ENCODE measurements at places on chromosomes 5 and 9.

DNA sequence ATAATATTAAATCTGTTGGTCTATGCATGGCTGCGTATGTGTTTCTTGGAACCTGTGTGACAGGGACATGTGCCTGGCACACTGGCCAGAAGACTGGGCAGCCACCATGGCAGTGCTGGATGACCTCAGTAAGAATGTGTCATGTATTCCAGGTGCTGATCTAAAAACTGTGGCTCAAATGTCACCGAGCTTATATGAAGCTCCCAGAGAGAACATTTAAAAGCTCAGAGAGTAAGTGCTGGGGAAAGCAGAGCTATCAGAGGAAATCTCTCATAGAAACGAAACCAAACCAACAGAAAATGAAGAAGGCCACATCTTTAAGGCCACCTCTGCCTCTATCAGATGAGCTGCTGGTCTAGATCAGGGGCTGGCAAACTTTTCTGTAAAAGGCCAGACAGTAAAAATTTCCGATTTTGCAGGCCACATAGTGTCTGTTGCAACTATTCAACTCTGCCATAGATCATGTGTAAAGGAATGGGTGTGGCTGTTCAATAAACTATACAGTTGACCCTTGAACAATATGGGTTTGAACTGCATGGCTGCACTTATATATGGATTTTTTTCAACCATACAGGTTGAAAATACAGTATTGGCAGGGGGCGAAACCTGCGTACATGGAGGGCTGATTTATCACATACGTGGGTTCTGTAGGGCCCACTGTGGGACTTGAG is 31.8 kb downstream of the TSTD2 start:
- no peak for DNase-seq

DNA sequence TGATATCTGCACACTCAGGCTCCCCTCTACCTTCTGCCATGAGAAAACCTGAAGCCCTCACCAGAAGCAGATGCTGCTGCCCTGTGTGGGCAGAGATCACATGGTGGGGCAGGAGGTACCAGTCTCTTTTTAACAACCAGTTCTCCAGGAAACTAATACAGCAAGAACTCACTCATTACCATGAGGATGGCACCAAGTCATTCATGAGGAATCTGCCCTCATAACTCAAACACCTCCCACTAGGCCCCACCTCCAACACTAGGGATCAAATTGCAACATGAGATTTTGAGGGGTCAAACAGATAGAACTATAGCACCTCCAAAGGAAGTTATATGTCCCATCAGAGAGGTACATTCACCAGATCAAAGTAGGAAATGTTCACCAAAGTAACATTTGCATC is 136.3 kb upstream of the SHB start:
- DNase-seq = no peak

DNA sequence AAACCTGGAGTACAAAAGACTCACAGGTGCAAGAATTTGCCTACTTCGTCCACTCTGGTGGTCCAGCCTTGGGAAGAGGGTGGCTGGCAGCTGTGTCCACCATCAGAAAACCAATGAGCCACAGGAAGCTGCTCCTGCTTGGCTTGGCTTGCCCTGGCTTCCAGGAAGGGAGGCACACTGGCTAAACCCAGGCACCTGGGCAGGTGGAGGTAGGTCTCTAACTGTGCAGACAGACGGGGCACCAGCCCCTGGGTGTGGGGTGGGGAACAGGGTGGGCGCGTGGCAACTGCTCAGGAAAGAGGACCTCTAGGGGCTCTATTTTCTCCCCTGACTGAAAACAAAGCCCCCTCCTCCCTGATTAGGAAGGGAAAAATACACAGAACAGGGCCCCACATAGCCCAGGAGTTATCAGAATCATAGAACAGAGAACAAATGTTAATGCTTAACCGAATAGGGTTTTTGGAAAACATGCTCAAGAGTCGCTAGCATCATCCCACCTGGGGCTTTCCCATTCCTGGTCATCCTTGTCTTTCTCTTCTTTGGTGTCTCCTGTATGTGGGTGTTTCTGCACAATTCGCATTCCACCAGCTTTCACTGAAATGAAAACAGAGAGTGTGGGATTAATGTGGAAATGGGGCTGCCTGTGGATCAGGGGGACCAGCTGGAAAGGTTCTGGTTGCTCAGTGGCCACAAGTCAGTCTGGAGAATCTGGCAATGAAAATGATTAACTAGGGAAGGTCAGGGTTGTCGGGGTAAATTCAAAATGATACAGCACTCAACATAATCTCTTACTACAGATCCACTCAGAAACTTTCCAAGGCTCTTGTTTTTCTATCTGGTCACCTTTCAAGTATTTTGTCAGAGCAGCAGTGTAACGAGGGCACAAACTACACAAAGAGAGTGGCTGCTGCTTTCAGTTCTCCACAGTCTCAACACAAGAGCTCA is 13.1 kb downstream of the DAP start:
- no peak for DNase-seq

DNA sequence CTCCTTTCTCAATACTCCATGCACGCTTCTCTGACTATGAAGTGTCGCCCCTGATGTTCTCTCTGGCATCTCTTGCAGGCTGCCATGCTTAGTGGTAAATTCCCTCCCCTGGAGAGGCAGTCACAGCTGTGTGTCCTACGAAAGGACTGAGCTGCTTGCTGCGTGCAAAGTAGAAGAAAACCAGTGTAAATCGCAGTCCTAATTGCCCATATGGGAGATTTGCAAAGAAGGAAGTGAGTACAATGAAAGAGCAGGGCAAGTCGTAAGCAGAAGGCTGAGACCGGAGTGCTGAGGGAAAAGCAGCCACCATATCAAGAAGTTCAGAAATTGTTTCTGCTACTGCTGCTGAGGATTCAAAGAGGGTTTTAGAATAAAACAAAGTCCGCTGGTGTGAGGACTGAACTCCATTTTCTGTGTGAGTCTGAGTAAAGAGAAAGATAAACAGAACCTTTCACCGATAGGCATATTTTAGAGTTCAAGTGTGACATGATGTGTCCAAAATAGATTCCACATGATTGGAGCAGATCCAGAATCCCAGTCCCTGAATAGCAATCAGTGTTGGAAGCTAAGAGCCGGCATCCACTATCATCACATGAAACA is 507.8 kb upstream of the MPDZ start:
- peak; percentile 35 for DNase-seq

DNA sequence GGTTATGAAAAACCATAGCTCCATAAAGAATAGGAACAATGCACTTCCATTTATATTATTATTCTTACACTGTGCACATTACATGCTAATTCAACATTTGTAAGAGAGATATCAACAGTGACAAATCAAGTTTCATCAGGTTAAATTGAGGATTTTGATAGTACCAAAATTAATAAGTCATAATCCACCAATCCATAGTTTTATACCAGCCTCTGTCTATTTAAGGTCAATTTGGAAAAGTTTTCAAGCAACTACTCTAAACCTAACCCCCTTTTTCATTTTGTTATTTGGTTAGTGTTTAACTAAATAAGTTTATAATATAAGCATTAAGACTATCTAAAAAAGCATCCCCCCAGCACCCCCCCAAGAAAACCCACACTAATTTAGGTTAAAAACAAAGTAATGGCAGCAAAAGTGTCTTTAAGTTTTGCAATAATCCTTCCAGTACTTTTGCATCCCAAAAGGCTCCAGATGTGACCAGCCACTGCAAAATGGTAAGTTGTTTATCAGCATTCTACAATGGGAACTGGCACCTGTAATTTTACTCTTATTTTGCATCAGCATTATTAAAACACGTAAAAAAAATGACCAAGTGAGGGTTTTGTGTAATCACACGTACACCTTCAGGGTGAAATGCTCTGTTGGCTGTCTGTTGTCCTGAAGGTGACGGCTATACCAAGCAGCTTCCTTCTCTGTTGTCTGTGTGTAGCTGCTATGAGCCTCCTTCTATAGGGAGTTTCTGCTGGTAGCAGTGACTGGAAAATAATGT is 36.8 kb upstream of the SSBP2 start:
- no peak for DNase-seq

Data from smooth muscle cell of the brain vasculature (primary cell).